Foreskin fibroblast (primary cell): ENCODE measurements at places on chromosomes 12 and 14.

- DNase-seq = no peak
Observed at GRCh38 chr12:57261428-57261865, 10.5 kb upstream of the STAC3 start.

- peak; percentile 93 for DNase-seq
Observed at GRCh38 chr12:122080149-122081082, 1.9 kb downstream of the MLXIP start.

DNA sequence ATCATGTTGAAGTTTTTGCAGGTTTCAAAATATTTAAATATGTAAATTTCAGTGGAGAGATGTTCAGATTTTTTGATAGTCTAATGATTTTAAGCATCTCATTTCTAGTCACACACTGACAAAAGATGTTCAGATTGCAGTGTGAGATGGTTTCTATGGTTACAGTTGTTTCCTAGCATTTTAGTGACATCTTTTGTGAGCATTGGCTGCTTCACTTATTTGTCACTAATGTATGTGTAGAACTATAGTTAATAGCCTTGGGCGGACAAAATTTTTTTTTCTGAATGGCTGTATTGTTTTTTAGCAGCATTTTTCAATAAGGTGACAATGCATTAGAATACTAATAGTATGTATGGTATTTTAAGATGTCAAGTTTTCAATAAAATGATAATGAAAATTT lies 315.6 kb upstream of the PRKD1 start:
- DNase-seq = no peak

DNA sequence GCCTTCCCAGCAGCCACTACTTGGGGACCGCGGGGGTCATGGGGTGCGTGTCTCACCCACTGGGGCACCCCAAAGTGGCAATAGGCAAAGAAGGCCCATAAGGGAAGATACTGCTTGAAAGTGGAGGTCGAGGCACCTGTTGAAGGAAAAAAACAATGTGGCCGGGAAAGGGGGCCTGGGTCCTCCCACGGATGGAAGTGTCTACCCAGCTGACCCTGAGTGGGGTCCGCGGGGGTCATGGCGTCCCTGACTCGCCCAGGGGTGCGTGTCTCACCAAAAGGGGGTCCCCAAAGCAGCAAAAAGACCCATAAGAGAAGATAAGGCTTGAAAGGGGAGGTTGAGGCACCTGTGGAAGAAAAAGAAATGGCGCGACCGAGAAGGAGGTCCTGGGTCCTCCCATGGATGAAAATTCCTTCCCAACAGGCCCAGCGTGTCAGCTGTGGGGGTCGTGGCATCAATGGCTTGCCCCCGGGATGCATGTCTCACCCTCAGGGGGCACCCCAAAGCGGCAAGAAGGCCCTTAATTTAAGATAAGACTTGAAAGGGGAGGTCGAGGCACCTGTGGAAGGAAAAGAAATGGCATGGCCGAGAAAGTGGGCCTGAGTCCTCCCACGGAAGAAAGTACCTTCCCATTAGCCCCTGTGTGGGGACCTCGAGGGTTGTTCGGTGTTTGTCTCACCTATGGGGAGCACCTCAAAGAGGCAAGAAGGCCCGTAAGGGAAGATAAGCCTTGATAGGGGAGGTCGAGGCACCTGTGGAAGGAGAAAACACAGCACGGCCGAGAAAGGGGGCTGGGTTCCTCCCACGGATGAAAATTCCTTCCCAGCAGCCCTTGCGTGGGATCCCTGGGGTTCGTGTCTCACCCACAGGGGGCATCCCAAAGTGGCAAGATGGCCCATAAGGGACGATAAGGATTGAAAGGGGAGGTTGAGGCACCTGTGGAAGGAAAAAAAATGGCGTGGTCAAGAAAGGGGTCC lies 266.0 kb downstream of the ALG10 start:
- no peak for DNase-seq

- DNase-seq = peak; percentile 34
Observed at GRCh38 chr14:54435500-54435981, 5.6 kb downstream of the CNIH1 start.

DNA sequence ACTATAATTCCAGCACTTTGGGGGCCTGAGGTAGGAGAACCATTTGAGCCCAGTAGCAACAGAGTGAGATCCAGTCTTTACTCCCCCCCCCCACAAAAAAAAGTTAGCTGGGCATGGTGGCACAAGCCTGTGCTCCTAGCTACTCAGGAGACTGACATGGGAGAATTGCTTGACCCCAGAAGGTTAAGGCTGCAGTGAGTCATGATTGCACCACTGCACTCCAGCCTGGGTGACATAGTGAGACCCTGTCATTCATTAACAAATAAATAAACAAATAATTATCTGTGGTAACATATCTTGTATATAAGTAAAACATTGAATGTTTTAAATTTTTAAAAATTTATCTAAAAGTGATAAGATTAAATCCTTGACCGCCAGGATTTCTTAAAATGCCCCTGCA lies 4.8 kb downstream of the ENTPD5 start:
- no peak for DNase-seq

DNA sequence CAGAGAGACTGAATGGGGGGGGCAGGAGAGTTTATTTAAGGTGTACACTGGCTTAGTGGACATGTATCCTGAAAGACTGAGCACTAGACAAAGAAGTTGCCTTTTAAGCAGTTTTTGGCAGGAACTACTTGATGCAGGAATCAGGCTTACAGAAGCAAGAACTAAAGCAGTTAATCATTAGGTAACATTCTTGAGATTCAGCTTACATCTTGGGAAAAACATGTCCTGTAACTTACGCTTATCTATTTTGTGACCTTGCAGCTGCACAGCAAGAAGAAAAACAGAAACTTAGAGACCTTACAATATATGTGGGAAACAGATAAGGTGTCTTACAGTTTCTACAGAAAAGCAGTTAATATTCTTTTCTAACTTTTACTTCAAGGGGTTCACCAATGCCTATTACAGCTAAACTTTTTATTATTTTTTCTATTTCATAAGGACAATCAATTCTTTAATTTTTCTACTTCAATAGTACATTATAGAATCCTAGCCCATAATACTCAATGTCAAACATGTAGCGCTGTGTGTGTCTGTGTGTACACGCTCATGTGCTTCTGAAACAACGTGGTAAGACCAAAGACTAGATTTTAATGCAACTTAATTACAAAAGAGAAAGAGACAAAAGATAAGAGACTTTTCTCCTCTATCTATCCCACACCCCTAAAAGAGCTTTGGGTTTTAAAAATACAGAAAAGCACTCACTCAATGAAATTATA lies 276.9 kb downstream of the PRKD1 start:
- no peak for DNase-seq

DNA sequence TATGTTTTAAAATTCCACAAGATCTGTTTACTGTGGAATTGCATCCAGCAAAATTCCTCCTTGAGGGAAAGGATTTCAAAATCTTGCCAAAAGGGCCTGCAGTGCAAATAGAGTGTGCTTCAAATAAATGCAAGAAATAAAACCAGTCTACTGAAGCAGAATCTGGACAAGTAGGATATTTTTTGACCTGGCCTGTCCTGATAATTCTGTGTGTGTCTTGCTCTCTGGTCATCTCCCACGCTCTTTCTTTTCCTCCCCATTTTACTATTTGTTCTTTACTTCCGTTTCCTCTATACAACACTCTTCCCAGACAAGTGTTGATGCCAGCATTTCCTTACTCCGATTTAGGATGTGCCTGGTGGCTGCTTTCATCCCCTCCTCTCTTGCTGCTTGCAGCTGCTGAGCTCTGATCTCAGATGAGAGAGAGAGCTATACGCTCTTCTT lies 115.9 kb downstream of the GPR135 start:
- no peak for DNase-seq

GRCh38 chr12:100141666-100141997 lies 1.0 kb downstream of the BLTP3B start:
- peak; percentile 80 for DNase-seq

- no peak for DNase-seq
Observed at GRCh38 chr12:130186651-130187268, 24.5 kb downstream of the FZD10 start.

- no peak for DNase-seq
Observed at GRCh38 chr12:68631227-68631626, 20.5 kb downstream of the RAP1B start.

GRCh38 chr12:112716099-112717093 lies 75.2 kb upstream of the RPH3A start:
- no peak for DNase-seq

GRCh38 chr12:97757481-97758193 lies 295.0 kb downstream of the RMST start:
- no peak for DNase-seq

GRCh38 chr14:37650356-37651037 lies 55.1 kb downstream of the TTC6 start:
- no peak for DNase-seq

GRCh38 chr14:49769171-49769570 lies 1.2 kb downstream of the KLHDC2 start:
- peak; percentile 32 for DNase-seq

GRCh38 chr12:42729535-42729900 lies 140.0 kb upstream of the PRICKLE1 start:
- DNase-seq = no peak

- no peak for DNase-seq
Observed at GRCh38 chr12:52778833-52779232, 1.7 kb upstream of the KRT76 start.

DNA sequence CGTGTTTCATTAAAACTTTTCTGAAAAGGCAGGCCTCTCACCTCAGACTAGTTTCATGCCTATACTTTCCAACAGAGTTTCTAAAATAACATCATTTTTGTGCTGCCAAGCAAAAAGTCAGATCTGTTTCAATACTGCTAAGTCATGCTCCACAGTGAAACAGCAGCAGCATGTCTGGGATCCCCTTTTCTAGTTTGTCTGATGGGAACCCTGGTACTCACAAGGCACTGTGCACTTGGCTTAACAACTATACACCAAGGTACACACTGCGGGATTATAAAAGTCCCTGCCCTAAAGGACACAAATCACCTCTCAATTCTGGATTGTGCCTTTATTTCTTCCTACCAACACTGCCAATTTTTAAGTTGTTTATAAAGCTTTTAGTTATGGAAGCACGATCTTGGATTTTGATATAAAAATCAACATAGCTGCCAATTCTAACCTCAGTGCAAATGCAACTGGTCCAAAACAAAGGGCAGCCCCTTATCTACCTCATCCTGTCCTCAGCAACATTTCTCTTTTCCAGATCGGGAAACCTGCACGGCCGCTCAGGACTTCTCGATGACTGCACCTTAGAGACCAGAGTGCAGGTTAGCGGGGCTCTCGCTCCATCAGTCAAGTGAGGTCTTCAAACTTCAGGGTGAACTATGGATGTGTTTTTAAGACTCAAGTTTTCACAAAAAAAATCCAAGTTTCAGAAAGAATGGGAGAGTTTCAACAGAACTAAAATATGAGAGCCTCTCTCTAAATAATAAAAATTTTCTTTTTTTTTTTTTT lies 1.7 kb upstream of the EIF5 start:
- DNase-seq = no peak

DNA sequence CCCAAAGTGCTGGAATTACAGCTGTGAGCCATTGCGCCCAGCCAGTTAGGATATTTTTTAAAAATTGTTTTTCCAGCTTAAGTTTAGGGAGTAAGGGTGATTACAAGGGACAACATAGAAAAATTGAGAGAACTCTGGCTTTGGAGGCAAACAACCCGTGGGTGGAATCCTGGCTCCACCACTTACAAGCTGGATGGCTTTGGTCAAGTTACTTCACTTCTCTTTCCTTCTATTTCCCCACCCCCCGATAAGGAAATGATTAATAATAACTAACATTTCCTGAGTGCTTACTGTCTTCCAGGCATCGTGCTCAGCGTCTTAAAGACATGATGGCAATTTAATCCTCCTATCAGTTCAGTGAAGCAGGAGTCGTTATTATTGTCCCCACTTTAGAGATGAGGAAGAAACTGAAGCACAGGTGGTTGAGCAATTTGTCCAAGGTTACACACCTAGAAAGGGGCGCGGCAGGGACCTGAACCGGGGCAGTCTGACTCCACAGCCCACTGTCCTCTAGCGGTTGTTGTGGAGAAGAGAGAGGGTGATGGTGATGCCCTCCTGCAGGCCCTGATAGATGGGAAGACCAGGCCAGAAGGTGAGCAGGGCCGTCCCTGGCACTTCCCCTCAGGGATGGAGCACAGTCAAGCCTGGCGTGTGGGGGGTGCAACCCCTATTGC lies 16.7 kb upstream of the FAIM2 start:
- peak; percentile 18 for DNase-seq

GRCh38 chr12:102564026-102564425 lies 83.7 kb upstream of the IGF1 start:
- DNase-seq = no peak
